ENCODE measurements at places on chromosomes 5 and 9.
A peak's percentile ranks its signal among the peaks of the same experiment; 100 is the strongest.

- DNase-seq = no peak
Observed at GRCh38 chr9:126822873-126823272, 18.0 kb downstream of the ZBTB43 start.

DNA sequence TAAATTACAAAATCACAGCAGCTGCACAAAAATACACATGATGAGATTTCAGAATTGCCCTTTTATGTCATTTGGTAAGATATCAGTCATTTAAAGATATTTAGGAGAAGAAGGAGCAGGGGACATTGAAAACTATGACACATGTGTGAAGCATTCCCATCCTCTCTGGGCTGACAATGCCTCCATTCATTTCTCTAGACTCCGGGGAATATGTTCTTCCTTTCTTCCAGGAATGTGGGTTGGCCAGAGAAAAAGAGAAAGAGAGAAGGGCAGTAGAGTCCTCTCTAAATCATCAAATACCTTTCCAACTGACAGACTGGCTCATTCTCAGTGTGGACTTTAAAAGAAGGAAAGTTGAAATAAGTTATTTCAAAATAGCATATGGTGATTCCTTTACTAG is 205.6 kb upstream of the ADAMTSL1 start:
- no peak for DNase-seq

GRCh38 chr5:86360801-86361200 is 256.9 kb upstream of the COX7C start:
- no peak for DNase-seq

GRCh38 chr5:96033116-96033515 is 71.5 kb upstream of the ELL2 start:
- no peak for DNase-seq

DNA sequence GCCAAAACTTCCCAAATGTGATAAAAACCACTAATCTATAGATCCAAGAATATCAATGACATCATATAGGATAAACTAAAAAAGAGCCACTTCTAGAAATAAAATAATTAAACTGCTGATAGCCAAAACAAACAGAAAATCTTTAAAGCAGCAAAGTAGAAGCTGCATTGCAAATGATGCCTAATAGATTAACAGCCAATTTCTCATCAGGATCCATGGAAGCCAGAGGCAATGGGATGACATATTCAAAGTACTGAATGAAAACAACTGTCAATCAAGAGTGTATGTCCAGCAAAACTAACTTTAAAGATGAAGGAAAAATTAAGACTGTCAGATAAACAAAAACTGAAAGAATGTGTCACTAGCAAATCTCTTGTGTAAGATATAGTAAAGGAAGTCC is 224.8 kb downstream of the PSAT1 start:
- DNase-seq = no peak

GRCh38 chr5:151569132-151570046 is 21.7 kb downstream of the FAT2 start:
- DNase-seq = no peak

- no peak for DNase-seq
Observed at GRCh38 chr9:82808478-82808877, 254.5 kb downstream of the RASEF start.

DNA sequence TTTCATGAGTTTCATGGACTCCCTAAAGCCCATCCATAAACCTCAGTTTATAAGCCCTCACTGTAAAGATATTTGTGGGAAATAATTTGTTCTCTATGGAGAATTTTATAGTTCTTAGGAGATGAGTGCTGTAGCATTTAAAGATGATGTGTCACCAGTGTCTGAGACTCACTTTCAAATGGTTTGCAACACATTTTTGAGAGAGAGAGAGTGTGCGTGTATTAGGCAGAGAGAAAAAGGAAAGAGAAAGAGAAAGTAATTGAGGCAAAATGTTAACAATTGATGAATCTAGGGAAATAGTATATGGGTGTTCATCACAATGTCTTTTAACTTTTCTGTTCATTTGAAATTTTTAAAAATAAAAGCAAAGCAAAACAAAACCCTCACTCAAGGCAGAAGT is 479.0 kb downstream of the ZSWIM6 start:
- no peak for DNase-seq

DNA sequence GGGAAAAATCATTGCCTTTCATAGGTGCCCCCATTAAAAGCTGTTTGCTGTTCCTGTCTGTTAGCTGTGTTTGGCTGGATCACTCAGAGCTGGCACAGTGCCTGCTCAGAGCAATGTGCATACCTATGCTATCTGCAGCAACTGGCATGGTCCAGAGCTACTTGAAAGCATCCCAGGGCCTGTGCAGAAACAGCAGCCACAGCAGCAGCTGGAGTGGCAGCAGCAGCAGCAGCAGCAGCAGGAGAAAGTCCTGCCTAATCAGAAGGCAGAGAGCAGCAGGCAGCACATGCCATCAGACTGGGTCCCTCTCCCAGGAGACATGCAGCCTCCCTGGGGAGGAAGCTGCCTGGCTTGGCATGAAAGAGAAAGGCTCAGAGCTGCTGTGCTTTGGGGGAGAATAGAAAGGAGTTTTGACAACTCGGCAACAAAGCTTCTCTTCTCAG is 243.8 kb upstream of the WWC1 start:
- DNase-seq = no peak

- DNase-seq = peak; percentile 61
Observed at GRCh38 chr9:8724284-8725018, 924.9 kb upstream of the DMAC1 start.

DNA sequence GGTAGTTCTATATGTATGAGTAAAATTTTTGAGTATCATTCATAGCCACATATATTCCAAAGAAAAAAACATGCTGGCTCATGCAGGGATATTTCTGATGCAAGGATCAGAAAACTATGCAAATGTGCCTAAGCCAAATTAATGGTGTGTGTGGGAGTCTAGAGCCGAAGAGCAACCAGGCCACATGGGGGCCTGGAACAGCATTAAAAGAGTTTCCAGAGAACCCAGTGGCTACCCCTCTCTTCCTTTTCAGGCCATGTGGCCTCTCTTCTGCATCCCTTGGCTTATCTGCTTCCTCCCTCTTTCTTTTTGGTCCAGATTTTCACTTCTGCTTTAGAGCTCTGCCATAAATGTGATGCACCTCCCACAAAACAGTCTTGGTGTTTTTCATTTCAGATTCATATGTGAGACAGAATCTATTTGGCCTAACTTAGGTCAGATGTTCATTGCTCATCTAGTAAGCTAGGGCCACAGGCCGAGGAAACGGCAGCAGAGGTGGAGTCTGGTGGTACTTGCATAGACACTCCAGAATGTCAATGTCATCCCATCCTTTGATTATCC is 300.0 kb downstream of the SH3GL2 start:
- DNase-seq = no peak

- DNase-seq = no peak
Observed at GRCh38 chr5:98282521-98282920, 490.9 kb upstream of the RGMB start.

DNA sequence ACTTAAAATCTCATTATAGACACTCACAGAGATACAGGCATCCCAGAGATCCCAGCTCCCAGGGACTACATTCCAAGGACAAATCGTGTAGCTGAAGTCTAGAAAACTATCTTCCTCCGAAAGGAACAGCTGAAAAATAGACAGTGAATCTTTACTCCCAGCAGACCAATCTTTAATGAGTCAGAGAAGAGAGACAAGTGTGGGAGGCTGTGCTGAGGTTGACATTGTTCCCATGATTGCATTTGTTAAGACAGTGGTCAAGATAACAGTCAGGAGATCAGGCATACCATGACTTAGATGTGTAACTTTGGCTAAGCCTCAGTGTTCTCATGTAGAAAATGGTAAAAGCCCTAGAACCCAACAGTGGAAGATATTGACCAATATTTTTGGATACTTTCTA is 120.7 kb downstream of the PAPPA start:
- DNase-seq = no peak

DNA sequence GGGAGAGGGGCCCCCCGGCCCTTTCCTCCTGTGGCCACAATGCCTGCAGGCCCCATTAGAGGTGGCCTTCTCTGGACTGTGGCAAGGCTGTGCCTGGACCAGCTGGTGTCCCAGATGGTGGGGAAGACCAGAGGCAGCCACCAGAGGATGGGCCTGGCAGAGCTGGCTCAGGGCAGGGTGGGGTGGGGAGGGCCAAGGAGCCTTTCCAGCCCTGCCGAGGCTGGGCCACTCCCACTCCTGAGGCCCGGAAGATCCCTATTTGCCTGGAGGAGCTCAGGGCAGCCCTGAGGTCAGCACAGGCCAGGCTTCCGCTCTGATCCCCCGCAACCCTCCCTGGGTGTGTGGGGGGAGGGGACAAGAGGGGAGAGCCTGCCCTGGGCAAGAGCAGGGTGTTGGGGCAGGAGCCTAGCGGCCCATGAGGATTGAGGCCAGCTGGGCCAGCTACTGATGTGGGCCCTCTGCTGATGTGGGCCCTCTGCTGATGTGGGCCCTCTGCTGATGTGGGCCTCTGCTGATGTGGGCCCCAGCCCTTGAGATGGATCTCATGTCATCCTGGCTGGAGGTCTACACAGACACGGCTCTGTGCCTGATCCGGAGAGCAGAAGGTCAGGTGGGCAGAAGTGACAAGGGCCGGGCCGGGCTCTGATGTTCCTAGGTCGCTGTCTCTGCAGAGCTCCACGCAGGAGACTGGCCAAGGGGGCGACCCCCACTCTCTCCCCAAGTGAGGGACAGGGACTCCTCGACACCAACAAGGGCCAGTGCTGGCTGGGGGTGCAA is 6.0 kb downstream of the MRPS2 start:
- DNase-seq = no peak

DNA sequence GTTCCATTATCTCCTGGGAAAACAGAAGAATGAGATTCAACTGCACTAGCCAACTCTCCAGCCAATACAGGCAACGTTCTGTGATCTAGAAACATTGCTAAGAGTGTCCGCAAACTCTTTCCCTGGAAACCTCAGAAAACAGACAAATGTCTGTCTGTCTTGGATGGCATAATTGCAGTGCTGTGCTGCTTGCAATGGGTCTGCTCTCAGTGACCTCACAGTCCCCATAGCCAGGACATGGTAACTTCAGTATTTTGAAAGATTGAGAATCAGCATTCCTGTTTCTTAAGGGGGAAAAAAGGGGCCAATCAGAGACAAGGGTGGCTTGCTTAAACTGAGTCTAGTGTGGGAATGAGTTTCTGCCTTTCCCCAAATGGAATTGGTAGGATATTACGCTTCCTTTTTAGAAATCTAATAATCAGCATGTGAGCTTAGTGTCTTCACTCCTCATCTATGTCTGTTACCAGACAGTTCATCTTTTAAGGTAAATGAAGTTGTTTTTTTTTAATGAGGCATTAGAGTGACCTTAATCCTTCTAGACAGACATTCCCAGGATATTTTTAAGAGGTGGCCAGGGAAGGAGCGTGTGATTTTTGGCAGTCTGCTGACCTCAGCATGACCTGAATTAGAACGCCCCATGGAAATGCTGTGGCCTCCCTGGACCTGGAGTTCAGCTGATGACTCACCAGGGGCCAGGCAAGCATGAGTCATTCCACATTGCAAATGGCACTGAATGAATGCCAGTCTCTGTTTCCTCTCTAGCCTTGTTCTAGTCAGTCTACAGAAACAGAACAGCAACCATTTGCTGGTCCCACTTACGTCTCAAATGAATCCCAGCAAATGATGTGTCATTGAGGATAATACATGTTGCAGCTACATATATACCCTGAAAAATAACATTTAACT is 210.2 kb upstream of the ACTBL2 start:
- DNase-seq = no peak

DNA sequence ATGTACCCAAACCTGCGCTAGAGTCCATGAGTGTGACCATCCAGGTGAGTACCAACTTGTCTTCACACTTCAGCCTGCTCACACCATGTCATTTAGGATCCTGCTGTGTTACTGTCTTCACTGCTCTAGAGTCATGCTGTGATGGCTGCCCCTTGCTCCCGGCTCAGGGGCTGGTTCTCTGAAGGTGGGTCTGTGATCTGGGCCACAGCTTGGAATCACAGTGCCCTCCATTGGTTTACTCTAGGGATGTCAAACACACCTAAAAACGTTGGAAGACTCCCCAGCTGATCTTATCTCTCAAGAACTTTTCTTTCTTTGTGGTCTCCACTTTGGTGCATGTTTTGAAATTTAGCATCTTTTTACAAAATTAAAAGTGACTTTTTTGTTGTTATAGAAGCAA is 53.8 kb downstream of the NFX1 start:
- DNase-seq = no peak

GRCh38 chr5:126192226-126192625 is 231.0 kb upstream of the GRAMD2B start:
- DNase-seq = no peak

- no peak for DNase-seq
Observed at GRCh38 chr9:77876590-77876989, 155.0 kb downstream of the GNAQ start.

GRCh38 chr9:14746626-14747025 is 24.1 kb upstream of the CER1 start:
- DNase-seq = no peak

DNA sequence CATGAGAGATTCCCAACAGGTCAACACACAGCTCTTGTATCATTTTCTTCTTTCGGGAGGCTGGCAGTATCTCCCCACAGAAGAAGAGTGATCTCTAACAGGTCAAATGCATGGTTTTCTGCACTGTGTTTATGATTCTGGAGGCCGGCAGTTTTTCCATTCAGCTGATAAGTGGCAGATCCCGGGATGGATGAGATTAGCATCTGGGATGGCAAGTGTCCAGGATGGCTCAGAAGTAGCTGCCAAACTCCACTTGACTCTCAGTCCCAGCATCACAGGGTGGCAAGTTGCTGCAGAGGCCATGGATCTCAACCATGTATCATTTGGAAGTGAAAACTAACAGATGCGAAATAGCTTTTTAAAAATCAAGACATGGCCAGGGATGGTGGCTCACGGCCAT is 97.8 kb upstream of the SLC44A1 start:
- no peak for DNase-seq

DNA sequence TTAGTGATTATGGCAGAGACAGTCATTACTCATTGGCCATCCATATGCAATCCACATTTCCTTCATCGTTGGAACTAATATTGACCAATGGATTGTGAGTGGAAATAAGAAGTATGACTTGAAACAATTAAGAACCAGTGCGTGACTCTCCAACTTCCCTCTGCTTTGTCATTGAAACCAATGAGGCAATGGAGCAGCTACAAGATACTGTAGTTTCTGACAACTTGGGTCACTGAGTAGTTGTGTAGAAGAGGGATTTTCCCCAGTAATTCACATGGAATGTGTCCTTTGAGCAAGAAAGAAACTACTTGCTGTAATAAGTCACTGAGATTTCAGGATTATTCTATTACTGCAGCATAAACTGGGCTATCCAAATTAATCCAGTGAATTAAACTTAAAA is 785.3 kb upstream of the RIOK2 start:
- no peak for DNase-seq

GRCh38 chr9:16278326-16278999 is 592.0 kb downstream of the BNC2 start:
- DNase-seq = no peak

GRCh38 chr9:37994639-37995347 is 74.2 kb downstream of the SHB start:
- DNase-seq = peak; percentile 24

DNA sequence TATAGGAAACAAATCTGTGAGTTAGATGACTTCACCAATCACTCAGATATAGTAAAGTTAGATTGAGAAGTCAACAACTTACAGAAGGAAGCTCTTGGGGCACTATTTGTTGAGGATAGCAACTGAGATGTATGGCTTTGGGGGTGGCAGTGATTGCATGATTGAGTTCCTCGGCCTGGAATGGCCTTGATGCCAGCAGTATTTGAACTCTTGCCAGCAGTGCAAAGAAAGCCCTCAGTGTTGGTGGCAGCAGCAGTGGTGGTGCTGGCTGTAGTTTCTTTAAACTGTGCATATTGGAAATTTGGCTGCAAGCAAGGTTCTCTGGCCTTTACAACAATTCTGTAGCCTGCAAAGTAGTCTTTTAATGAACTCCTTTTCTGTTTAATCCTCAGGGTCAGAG is 41.4 kb upstream of the PJA2 start:
- no peak for DNase-seq

GRCh38 chr5:58088941-58089340 is 370.9 kb downstream of the PLK2 start:
- DNase-seq = no peak
